ENCODE measurements at places on chromosomes 4 and X.

DNA sequence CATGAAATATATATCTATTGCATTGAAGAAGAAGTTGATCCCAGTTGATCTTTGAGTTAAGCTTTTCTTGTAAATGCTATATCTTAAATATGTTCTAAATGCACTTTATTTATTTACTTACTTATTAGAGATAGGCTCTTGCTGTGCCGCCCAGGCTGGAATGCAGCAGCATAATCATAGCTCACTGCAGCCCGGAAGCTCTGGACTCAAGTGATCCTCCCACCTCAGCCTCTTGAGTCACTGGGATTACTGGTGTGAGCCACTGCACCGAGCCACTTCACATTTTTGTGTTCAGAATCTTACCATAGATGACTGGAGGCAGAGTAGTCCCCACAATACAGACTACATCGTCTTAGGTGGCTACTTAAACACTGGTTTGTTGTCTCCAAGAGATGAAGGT lies 324.3 kb upstream of the SLIT2 start:
- no peak for DNase-seq

DNA sequence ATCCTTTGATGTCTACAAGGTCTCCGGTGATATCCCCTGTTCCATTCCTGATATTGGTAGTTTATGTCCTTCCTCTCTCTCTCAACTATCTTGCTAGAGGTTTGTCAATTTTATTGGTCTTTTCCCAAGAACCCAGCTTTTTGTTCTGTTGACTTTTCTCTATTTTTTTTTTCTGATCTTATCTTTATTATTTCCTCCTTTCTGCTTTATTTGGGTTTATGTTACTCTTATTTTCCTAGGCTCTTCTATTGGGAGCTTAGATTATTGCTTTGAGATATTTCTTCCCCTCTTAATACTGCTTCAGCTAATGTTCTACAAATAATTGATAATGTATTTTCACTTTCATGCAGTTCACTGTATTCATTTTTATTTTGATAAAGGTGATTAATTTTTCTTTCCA lies 44.2 kb downstream of the EIF2S3 start:
- DNase-seq: no peak

GRCh38 chr4:53987761-53988171 lies 76.6 kb downstream of the CHIC2 start:
- no peak for DNase-seq

DNA sequence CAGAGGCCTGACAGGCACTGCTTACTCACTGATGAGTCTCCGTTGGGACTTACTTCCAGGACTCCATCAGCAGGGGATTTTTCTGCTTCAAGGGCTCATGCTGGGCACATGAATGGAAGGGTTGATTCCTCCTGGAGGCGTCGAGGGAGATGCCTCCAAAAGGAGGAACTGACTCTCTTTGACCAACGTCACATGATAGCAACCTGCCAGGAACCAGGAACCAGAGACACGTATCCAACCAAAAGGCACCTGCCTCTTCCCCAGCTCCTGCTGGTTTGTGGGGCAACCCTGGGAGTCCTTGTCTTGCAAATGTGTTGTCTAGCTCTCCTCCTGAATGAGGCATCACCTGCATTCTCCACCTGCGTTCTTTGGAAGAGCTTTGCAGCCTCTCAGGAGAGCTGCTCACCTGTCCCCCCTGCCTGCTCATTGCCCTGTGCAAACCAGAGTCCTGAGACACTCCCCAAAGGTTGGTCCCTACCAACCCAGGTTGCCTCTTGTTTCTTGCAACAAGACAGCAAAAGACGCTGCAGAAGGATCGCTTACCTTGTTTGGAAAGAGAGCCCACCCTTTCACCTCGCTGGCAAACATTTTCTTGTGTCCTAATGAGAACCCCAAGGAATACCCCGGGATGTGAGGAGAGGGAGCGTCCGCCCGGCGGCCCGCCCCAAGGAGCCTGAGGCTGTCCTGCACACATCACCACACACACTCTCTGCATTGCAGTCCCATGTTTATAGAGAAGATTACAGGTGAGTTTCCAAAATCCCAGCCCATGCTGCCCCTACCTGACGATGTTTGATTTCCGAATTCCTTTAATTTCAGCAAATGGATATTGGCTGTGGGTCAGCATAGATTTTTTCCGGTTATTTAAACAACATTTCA lies 30.5 kb upstream of the SHOX start:
- no peak for DNase-seq

DNA sequence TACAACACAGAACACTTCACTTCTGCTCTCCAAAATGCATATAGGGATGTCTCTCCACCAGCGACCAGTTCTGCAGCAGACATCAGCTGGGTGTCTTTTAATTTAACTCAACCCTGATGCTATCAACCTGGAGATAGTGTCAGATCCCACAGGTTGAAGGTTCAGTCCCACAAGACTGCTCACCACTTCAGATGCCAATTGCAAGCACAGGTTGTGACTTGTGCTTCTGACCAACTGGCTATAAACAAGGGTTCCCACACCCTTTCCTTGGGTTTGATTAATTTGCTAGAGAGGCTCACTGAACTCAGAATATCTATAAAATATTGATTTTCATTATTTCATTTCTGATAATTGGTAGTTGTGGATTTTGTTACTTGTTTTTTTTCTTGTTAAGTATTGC lies 177.4 kb upstream of the HS3ST1 start:
- no peak for DNase-seq

DNA sequence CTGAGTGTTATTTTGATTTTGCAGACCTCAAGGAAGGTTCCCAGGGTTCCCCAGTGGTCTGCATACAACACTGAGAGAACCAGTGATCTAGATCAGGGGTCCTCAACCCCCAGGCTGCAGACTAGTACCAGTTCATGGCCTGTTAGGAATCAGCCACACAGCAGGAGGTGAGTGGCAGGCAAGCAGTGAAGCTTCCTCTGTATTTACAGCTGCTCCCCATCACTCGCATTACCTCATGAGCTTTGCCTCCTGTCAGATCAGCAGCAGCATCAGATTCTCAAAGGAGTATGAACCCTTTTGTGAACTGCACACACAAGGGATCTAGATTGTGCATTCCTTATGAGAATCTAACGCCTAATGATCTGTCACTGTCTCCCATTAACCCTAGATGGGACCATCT lies 28.5 kb downstream of the EDNRA start:
- no peak for DNase-seq

DNA sequence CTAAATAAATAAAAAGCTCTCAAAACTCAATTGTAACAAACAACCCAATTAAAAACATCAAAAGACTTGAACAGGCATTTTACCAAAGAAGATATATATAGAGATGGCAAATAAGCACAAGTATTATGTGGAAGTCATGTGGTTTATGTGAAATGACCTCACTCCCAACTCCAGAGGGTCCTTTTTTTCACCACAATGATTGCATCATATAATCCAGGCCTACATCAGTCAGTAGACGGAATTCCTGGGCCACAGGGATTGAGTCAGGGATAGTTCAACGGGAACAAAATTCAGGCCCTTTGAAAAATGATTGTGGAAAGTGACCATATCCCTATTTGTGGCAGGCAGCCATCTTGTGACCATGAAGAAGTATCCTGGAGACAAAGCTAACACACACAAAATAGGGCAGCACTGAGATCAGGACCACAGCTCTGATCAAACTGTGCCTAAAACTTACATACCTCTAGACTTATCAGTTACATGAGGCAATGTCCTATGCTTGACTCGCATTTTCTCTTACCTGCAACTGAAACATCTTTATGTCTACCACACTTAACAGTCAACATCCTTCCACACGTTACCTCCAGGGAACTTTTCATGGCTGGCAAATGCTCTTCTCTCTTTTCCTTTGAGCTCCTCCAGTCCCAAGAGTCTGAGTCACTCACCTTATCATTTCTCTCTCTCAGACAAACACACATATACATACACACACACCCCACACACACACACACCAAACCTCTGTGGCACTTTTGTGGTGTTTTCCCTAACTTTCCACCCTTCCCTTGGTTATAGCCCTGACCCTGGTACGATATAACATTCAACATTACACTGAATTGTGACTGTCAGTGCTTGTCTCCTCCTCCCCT lies 113.5 kb downstream of the PHF8 start:
- no peak for DNase-seq

GRCh38 chrX:3393178-3393577 lies 46.7 kb upstream of the MXRA5 start:
- DNase-seq: no peak

DNA sequence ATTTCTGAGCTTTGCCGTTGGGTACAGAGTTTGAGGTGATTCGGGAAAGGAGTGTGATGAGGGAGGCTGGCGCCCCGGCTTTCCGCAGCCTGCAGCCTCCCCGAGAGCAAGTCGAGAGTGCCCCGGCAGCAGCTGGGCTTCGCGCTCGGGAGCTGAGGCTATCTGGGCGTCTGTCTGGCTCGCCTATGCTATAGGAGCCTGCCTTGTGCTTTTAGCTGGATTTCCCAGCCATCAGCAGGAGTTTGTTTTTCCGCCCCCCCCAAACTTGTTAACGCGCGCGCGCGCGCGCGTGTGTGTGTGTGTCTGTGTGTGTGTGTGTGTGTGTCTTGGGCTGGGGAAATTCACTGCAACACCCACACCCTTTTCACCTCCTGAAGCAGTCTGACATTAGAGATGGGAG lies 765 bp upstream of the DGKK start:
- DNase-seq: no peak

DNA sequence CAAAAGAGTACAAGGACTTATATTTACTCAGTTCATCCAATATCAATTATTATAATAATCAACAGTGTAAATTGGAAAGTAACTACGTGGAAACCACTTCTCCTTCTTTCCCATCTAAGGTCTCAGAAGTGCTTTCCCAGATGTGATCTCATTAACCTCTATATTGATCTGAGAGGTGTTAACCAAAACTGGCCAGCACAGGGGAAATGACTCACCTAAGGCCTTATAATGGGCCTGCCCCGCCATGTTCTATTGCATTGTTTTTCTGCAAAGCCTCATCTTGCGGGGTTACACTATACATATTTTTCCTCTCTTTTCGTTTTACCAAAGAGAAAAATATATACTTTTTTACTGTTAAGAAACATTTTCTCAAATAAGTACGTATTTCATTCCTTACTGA lies 20.5 kb downstream of the RAB40A start:
- DNase-seq: no peak

DNA sequence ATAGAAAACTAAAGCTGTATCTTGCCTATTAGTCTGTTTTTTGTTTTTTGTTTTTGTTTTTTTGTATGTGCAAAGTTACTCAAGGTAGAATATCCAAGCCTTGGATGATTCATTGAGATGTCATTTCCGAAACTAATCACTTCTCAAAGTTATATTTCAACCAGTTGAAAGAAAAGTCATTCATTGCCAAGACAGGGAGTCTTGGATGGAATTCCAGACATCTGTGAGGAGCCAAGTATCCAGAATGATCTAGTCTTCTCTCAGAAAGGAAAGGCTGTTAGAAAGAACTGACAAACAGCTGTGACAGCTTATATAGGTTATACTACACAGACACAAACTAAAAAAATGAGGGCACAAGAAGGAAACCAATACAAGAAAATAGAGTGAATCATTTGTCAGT lies 141.1 kb upstream of the NDST3 start:
- DNase-seq: no peak

DNA sequence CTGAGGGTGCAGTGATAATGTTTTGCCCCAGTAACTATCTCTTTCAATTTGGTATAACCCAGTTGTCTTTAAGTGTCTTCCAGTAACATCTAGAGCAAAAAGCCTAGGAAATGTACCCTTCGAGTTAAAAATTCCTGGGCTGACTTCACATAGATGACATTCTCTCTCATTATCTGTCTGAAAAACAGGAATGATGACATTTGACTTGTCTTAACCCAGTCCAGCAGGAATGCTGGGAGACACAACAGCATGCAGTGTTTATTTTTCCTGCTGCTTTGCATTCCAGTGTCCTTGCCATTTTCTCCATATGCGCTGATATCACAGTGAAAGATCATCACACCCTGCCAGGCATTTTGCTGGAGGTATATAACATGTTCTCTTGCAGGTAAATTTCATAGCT lies 130.0 kb downstream of the SOWAHB start:
- no peak for DNase-seq

GRCh38 chrX:69813677-69814076 lies 197.8 kb downstream of the EDA start:
- no peak for DNase-seq

DNA sequence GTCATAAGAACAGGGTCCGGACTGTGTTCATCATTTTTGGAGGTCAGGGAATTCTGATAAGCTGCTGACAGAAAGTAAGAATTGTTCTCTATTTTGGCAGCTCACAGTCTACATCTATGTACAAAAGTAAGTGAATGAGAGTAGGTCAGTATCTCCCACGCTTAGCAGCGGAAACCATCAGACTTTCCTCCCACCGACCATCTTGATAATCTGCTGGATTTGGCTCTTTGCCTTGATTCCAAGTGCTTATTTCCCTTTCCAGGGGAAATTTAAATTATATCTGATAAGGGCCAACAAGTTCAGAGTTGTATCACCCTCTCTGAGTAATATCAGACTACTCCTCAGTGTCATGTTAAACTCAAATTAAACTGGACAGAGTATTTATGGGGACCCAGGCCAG lies 118.0 kb downstream of the CAMK2D start:
- DNase-seq: no peak

GRCh38 chr4:17997129-17997528 lies 24.4 kb downstream of the LCORL start:
- no peak for DNase-seq

- DNase-seq: no peak
These were observed 1699.2 kb upstream of the IGFBP7 start for GRCh38 chr4:58809366-58809765.

DNA sequence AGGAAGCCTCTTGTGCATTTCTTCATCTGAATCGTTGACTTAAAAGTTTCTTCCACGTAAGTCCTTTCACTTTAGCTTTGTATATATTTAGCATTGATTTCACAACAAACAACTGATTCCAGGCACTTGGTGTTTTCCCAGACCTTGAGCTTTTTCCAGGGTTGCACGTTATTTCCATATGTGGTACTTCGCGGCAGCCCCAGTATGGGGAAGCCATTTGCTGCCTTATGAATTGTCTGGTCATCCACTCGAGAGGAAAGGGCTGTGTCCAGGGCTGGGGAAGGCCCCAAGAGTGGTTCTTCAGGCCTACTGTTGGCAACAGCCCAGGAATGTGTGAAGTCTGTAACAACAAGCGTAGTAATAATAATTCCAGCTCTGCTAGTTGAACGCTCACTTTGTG lies 2.8 kb upstream of the TLR8 start:
- DNase-seq: no peak

GRCh38 chr4:96599752-96600151 lies 759.9 kb downstream of the PDHA2 start:
- DNase-seq: no peak

DNA sequence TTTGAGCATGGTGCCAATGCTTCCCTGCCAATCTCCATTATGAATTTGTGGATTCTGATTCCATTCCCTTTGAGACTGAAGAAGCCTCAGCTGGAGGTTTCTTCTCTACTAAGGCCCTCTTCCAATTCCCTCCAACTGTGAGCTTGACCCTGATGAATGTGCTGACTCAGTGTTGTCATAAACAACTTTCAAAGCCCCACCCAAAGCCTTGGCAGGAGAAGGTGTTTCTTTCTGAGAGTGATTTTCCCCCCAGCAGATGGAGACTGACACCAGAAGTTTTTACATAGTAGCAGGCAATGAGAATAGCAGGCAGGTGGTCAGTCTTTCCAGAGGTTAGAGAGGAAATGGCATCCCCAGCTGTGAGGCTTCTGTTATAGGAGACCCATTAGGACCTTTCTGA lies 53.1 kb downstream of the OCRL start:
- no peak for DNase-seq

- DNase-seq: no peak
These were observed 123.9 kb downstream of the GC start for GRCh38 chr4:71659979-71660378.

GRCh38 chr4:151469970-151470369 lies 61.0 kb downstream of the FHIP1A start:
- DNase-seq: no peak
